ENCODE measurements at places on chromosomes 7 and 10.

- no peak for DNase-seq
Observed at GRCh38 chr7:139845443-139845805, 16.4 kb downstream of the TBXAS1 start.

- no peak for DNase-seq
Observed at GRCh38 chr7:74412056-74412455, 41.6 kb upstream of the GTF2IRD1 start.

DNA sequence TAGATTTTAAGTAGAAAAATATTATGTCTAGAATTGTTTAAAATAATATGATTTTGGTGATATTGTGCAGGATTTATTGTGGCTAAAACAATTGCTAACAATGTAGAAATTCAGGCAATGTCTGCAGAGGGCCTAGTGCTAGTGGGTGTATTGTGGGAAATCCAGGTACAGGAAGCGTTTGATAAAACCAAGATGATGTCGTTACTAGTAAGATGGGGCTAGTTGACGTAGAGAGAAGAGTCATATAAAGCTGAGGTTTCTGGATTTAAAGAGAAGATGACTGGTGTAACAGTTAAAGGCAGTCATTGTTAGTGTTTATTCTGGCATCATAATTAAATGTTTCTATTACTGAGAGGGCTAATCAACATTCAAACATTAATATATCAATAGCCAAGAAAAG is 43.5 kb downstream of the ADK start:
- no peak for DNase-seq

GRCh38 chr7:106059556-106059955 is 52.6 kb downstream of the SYPL1 start:
- no peak for DNase-seq

DNA sequence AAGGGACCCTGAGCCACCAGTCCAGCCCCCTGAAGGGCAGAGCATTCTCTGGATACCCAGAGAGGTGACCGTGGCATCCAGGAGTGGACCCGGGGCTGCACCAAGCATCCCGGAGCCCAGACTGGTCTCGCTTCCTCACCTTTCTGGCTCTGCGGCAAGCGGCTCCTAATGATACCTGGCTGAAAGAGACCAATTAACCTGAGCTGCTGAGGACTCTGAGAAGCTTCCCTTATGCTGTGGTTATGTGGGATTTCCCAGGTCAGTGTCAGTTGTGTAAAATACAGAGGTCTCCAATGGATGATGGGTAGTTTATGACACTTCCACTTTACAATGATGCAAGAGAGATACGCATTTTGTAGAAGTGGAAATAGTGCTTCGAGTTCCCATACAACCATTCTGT is 51.5 kb downstream of the PFKFB3 start:
- DNase-seq: no peak

DNA sequence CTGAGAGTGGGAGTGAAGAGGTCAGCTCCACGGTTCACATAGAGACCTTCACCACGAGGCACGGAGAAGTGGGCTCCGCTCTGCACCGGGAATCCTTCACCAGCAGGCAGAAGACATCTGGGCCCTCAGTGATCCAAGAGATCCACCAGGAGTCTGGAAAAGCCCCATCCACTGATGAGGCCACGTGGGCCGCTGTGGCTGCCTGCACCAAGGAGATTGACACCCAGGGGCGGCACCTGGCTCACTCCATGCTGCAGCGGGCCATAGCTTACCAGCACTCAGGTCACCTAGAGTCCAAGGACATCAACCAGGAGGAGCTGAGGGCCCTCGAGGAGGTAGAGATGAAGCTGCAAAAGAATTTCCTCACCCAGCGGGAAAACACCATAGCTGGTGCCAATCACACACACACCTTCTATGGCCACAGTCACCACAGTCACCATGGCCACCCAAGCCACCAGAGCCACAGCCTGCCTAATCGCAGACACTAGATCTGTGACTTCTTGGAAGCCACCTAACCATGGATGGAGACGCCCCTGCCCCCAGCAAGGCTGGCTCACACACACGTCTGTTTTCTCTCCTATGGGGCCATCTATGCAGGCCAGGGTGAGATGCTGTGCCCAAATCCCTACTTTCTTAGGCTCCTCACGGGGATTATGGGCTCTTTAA is 694 bp downstream of the C10orf62 start:
- no peak for DNase-seq

GRCh38 chr7:40965774-40966173 is 737.1 kb downstream of the INHBA start:
- no peak for DNase-seq

GRCh38 chr10:11282156-11282555 is 264.5 kb downstream of the CELF2 start:
- DNase-seq: no peak

DNA sequence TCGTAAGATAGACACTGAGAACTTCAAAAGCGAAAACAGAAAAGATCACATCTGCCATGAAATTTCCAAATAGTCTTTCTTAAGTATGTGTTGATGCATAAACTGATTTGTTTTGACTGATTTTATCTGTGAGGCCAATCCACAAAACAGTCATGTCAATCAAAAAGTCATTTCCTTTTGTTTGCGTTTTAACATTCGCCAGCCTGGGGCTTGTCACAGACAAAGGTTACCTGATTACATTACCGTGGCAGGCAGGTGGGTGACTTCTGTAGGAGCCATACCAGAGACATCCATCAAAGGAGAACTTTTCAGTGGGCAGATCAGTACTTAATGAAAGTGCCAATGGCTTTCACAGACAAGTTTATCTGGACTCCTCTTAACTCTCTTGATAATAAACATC is 45.5 kb upstream of the BET1 start:
- no peak for DNase-seq

GRCh38 chr10:121595806-121596688 is 2.2 kb downstream of the FGFR2 start:
- no peak for DNase-seq

GRCh38 chr10:70906953-70907636 is 18.7 kb upstream of the PCBD1 start:
- DNase-seq: peak; percentile 43

DNA sequence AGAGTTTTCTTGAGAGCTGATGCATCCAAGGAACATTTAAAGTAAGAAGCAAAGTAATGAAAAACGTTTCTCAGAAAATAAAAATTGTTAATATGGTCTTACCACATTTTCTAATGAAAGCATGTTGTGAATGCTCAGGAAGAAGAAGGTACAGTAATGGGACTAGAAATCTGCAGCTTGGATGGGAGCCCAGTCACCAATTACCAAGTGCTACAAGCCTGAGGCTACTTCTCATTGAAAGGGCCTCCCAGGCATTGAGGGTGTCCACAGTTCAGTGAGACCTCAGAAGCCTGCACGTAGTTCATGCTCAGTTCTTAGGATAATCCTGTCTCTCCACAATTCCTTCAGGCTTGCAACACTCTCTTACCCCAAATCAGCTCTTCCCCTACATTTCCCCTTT is 17.6 kb downstream of the PTN start:
- DNase-seq: no peak

DNA sequence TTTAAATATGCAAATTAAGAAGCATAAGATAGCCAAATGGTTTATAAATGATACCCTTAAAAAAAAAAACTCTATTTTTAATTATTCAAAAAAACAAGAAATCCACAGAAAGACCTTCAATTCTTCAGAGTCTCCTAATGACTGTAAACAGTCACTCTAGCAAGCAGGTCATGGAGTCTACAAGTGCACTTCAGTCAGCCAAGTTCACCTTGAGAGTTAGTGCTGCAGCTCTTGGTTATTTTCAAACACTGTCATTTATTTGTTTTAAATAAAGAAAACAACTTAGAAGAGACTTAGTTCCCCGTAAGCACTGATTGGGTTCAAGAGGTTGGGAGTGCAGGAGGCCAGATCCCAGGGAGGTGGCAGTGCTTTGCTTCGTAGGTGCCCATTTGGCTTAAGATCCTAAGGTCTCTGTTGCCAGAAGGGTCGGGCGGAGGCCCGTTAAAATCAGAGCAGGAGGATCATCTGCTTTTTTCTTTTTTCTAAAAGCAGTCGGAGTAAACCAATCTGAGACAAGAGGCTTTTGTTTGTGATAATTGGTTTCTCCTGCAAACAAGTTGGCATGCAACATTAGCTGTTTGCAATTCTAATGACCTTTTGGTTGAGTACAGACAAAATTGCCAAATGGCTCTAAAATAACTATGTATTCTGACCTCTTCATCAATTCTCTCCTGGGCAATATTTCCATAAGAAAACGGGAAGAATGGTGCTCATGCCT is 86.4 kb upstream of the ELMO1 start:
- no peak for DNase-seq

DNA sequence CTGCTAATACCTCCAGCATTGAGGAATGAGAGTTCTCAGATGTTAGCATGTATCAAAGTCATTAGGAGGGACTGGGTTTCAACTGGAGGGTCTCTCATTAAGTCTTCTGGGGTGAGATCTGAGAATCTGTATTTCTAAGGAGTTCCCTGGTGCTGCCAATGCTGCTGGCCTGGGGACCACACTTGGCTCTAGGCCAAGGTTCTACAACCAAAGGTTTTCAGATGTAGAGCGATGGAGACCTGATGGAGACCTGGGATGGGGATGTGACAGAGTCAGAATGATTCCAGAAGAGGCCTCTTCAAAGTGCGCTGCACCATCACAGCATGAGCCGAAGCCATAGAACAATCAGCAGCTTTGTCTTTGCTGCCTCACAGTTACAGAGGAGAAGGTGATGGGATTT is 27.2 kb downstream of the ST8SIA6 start:
- DNase-seq: no peak

GRCh38 chr7:23299770-23300300 is 696 bp downstream of the MALSU1 start:
- no peak for DNase-seq

GRCh38 chr7:151245360-151246101 is 3.0 kb downstream of the SMARCD3 start:
- no peak for DNase-seq

DNA sequence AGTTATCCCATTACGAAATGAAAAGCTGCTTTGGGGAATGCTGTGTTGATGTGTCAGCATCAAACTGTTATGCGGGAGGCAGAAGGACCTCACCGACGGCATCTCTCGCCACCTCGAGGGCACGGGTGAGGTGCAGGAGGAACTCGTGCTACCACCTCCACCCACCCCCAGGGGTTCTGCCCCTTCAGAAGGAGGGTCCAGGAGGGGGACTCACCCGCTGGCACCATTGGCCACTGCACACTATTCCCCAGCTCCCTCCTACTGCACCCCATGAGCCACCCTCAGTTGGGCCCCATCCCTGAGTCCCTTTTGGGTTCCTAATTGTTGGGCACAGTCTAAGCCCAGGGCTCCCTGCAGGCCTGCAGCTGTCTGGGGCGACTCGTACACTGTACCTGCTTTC is 236.6 kb downstream of the PTPRN2 start:
- no peak for DNase-seq

DNA sequence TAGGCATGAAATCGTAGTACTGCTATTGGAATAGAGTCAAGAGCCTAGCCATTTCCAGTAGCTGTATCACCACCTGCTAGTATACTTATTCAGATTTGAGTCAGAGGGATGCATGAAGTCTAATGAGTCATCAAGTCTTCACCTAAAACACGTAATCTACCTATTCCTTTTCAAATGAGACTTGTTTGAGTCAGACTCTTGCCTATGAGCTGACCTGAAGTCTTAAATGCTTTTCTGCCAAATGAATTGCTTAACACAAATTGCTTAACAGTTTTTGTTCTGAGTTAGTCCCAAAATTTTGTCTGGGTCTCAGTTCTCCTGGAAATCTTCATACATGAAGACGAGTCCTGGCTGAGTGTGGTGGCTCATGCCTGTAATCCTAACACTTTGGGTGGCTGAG is 165.2 kb downstream of the GNAT3 start:
- DNase-seq: no peak

- DNase-seq: no peak
Observed at GRCh38 chr10:111705021-111705420, 478.5 kb downstream of the GPAM start.

DNA sequence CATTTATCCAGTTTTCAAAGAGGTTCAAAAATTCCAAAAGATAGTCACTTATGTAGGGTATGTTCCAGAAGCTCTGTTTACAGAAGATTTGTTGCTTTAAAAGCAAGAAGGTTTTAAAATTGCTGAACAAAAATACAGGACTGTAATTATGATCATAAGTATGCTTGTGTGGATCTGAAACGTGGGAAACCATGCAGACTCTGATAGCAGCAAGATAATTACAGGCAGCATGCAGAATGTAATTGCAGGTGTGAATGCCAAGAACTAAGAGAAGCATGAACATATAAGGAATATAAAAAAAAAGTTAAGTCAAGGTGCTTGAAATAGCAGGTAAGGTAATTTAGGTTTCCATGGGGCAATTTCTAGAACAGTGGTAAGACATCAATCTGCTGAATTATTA is 405.7 kb downstream of the ARL4A start:
- no peak for DNase-seq

- DNase-seq: no peak
Observed at GRCh38 chr10:29802171-29802570, 167.4 kb upstream of the SVIL start.

DNA sequence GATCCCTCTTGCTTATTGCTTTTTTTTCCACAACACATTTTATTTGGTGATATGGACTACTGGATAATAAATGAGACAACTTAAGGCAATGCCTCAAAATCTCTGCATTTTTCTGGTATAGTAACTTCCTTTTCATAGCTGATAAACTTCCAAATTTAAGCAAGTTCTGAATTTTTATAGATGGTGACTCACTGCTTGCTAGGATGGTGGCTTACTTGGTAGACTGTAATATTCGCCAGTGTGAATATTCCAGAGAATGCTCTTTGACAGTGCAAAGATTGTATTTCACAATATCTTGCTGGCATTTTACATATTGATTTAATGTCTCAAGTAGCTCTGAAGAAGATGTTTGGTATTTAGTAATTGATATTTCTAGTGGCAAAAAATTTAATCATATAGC is 472.4 kb downstream of the TFEC start:
- DNase-seq: no peak

- DNase-seq: no peak
Observed at GRCh38 chr7:837001-837400, 4.7 kb downstream of the SUN1 start.

GRCh38 chr7:34042406-34042805 is 137.1 kb downstream of the BMPER start:
- DNase-seq: no peak

- DNase-seq: no peak
Observed at GRCh38 chr10:70295926-70296325, 12.1 kb upstream of the NPFFR1 start.

- peak; percentile 62 for DNase-seq
Observed at GRCh38 chr7:73977619-73978618, 50.1 kb upstream of the ELN start.

DNA sequence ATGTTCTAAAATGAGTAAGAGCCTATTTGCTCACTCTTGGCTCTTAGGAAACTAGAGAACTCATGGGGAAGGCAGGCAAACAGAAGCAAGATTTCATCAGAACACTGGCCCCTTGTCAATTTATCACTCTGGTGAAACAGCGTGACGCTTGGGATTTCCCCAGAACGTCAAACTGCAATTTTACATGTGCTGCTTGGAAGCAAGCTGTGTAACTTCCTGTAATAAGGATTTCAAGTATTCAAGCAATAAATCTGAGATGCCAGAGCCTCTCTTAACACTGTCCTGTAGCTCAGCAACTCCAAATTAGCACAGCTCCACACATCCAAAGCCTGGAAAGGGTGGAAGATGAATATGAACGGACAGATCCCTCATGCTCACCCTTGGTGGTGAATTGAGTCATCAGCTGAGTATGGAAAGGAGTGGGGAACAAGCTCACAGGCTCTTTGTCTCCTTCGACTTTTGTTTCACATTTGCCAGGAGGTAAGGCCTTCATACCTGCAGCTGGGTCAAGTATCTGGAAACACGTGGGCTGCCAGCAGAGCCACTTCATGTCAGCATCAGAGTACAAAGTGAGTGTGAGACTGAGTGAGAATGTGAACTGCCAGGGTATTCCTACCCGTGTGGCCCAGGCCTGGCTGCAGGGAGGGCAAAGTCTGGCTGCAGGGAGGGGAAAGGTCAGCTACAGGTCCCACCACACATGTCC is 140.4 kb upstream of the NAMPT start:
- peak; percentile 28 for DNase-seq

Measured in left colon (tissue), 2 donors.